ENCODE measurements at places on chromosomes 11 and 22.

DNA sequence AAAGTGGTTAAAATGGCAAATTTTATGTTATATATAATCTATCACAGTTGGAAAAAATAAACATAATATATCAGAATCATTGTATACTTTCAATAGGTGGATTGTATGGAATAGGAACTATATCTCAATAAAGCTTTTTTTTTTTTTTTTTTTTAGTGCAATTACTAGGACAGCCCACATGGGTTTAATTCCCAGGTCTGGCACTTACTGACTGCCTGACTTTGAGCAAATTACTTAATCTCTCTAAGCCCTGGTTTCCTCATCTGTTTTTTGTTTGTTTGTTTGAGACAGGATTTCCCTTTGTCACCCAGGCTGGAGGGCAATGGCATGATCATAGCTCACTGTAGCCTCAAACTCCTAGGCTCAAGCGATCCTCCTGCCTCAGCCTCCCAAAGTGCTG lies 26.1 kb upstream of the BAIAP2L2 start:
- DNase-seq: no peak

- DNase-seq: no peak
These were observed 8.7 kb upstream of the LAYN start for GRCh38 chr11:111531687-111532364.

DNA sequence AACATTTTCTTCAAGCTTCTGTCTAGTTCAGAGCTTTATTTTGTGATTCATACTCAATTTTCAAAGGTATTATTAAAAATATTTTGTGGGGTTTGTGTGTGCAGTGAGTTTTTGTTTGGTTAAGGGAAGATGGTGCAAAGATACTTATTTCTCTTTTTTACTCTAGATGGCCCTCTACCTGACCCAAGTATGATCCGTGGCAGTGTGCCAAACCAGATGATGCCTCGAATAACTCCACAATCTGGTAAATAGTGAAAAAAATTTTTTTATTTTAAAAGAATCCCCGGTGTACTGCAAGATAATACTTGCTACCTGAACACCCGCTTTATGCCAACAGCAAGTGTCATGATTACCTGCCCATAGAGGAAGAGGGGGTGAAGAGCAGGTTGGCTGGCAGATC lies 54.2 kb downstream of the EP300 start:
- DNase-seq: no peak

DNA sequence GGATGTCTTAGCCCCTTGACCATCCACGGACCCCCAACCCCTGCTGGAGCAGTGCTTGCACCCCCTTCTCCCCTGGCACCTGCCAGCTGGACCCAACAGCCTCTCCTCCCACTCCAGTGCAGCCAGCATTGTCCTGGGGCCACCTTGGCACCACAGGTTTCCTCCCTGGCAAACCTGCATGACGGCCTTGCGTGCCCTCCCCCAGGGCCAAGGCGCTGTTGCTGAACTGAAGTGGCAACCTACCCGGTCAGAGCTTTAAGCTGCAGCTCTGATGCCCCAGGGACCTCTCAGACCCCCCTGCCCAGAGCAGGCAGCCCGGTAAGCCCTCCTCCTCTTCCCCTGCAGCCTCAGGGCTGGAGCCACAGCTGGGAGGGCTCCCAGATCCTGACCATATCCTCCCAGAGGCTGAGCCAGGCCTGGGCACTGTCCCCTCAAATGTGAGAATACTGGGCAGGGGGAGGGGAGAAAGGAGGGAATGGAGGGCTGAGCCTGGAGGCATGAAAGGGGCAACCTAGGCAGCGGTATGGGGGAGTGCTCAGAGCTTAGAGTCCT lies 1.8 kb upstream of the LRRC75B start:
- DNase-seq: peak; percentile 60

GRCh38 chr11:76654298-76654851 lies 16.2 kb downstream of the LRRC32 start:
- no peak for DNase-seq

GRCh38 chr22:17586831-17587440 lies 23.6 kb downstream of the SLC25A18 start:
- no peak for DNase-seq

- DNase-seq: no peak
These were observed 80.7 kb downstream of the CEP164 start for GRCh38 chr11:117408356-117408755.

GRCh38 chr11:99068832-99069231 lies 48.1 kb downstream of the CNTN5 start:
- no peak for DNase-seq

GRCh38 chr22:27422442-27422841 lies 379.1 kb downstream of the MN1 start:
- no peak for DNase-seq

- DNase-seq: no peak
These were observed 2220.7 kb upstream of the RAG2 start for GRCh38 chr11:38818720-38819119.

GRCh38 chr22:21725956-21726649 lies 9.5 kb downstream of the YPEL1 start:
- DNase-seq: no peak

DNA sequence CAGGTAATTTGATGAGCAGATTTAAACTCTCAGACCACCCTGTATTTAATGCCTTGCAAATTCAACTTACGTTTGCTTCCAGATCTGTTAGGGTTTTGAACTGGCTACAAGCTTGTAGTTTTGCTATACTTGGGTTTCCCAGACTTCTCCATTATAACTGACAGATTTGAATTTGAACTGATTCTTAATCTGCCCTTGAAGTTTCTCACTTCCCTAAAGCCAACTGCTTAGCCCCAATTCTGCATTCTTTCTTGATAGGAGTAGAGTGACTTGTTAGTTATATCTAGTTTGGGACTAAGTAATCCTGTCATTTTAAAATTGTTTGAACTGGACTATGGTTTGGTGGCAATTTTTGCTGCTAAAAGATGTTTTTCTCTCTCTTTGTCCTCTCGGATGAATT lies 9.7 kb downstream of the LAYN start:
- no peak for DNase-seq

Measured in Calu3 (cell line).